ENCODE measurements at places on chromosomes 12 and 14.

DNA sequence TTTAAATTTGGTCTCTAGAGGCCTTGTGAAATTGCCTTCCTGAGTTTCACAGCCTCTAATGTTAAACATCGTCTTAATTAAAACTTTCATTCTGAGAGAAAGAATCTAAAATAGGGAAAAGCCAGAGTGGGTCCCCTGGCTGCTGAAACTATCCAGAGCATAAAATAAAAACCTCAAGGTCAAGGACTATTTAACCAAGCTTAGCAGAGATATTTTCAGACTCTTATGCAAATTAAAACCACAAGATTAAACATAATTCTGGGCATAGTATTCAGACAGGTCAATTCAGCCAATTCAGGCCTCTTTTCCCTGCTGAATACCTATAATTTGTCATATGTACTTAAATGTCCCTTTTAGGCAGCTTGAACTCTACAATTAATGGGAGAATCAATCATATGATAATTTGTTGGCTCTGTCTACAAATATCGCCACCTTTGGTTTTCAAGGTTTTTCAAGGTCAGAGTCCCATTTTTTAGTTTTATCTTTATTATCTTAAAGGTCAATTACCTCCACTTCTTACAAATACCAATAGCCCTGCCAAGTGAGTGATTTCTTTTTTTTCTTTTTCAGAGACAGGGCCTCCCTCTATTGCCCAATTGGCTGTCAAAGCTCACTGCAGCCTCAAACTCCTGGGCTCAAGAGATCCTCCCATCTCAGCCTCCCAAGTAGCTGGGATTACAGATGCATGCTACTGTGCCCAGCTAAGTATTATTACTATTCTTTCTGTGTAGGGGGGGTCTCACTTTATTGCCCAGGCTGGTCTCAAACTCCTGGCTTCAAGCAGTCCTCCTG, 257.1 kb downstream of the PHLDA1 start:
- DNase-seq = no peak

DNA sequence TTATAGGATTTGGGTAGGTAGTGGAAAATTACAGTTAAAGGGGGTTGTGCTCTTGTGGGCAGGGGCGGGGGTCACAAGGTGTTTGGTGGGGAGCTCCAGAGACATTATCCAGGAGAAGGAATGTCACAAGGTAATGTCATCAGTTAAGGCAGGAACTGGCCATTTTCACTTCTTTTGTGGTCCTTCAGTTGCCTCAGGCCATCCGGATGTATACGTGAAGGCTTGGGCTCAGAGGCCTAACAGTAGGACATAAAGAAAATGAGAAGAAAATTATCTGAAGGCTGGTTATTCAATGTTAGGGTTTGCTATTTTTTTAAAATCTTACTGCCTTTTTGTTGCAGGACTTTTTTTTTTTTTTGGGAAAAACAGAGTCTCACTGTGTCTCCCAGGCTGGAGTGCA, 2.5 kb upstream of the PSEN1 start:
- no peak for DNase-seq

DNA sequence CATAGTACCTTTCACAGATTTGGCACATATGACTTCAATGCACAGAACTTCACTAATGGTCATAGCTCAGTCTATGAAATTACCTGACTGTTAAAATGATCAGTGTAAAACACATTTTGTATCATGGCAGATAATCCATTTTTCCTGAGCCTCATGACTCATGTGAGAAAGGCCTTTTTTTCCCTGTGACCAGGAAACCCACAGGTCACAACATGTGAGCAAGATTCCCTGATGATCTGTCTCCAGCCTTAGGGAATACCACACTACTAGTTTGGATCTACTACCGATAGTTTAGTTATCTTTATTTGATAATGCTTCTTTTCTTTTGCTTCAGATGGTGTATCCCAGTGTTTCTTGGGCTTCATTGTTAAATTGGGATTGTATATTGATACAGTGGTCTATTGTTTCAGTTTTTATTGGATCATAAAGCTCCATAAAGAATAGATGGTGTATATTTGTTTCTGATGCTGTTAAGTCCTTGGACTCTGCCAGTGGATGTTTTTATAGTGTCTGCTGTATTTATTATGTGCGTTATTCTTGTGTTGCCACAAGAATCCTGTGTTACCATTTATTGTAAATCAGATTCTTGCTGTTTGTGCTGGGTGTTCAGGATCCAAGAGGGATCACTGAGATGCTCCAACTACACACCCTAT, 248.7 kb upstream of the PELI2 start:
- DNase-seq = peak; percentile 24

- DNase-seq = no peak
Measured at GRCh38 chr14:83463500-83464098, 1929.9 kb upstream of the SEL1L start.

- DNase-seq = no peak
Measured at GRCh38 chr12:5102261-5102789, 58.6 kb downstream of the KCNA5 start.

GRCh38 chr12:90360300-90360699, 594.7 kb downstream of the CCER1 start:
- peak; percentile 29 for DNase-seq

DNA sequence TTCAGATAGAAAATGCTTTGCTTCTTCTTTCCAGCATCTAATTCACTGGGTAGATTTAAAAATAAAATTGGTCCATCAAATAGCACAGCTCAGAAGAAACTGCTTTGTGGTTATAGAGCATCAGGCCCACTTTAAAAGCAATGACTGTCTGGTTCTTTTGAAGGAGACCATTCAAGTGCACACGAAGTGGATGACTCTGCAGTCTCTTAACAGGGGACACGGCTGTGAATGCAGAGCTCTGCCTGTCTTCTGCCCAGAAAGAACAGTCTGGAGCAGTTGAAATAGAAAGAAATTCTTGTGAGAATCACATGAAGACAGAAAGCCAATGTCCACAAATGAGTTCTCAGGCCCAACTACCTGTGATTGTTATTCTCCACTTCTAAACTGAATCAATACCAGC, 138.7 kb upstream of the PLEKHA5 start:
- no peak for DNase-seq

DNA sequence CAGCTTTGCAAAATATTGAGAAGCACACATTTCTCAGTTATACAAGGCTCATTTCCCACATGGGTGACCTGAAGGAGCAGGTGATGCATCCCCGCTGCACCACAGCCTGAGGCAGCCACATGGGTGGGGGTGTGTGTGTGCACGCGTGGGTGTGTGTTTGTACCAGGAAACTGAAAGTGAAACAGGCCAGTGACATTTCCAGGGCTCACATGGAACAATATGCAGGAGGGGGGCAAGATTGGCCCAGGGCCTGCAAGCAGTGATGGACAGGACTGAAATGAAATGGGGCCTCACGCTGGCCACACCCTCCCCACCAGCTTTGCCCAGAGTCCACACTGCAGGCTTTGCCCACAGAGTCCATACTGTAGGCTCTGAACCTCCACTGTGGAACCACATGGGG, 154.2 kb upstream of the PARP11 start:
- no peak for DNase-seq

DNA sequence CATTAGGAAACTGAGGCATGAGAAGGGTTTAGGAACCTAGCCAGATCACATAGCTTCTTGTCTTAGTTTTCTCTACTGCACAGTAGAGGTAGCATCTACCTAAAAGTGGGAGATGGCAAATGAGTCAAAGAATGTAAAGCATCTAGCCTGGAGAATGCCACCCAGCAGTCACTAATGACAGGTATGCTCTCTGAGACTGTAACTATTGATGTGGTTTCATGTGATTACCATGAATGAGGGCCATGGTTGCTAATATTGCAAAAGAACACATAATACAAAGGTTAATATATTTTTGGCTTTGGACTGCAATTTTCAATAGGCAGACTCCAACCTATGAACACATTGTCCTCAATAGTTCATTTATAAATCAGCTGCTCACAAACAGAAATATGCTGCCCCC, 389.9 kb downstream of the GRIN2B start:
- DNase-seq = no peak

DNA sequence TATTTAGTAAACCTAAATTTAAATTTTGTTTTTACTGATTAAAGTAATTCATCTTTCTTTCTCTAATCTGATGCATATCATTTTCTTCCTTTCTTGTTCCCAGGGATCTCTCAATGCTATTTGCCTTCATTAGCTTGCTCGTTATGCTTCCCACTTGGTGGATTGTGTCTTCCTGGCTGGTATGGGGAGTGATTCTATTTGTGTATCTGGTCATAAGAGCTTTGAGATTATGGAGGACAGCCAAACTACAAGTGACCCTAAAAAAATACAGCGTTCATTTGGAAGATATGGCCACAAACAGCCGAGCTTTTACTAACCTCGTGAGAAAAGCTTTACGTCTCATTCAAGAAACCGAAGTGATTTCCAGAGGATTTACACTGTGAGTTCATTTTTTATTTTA, 48.6 kb downstream of the VEZT start:
- no peak for DNase-seq

- no peak for DNase-seq
Measured at GRCh38 chr12:67609226-67609870, 39.2 kb upstream of the DYRK2 start.

GRCh38 chr12:104387190-104387589, 69.6 kb upstream of the CHST11 start:
- DNase-seq = no peak

- no peak for DNase-seq
Measured at GRCh38 chr12:19953734-19954133, 414.6 kb upstream of the PDE3A start.

GRCh38 chr12:10251669-10252068, 39.0 kb downstream of the GABARAPL1 start:
- DNase-seq = no peak

GRCh38 chr14:80212023-80212397, 706 bp upstream of the DIO2 start:
- no peak for DNase-seq

DNA sequence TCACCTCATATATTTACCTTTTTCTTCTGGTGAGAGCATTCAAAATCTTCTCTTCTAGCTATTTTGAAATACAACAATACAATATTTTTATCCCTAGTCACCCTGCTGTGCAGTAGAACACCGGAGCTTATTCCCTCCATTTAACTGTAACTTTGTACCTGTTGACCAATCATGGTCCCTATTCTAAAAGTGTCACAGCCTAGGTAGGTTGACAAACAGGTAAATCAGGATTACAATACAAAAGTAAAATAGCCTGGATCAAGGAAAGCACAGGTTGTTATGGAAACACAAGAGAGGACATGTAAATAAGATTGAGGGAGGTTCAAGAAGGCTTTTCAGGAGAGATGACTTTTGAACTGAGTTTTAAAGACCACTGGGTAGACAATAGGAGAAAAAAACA, 670.9 kb downstream of the DIO2 start:
- peak; percentile 27 for DNase-seq

- no peak for DNase-seq
Measured at GRCh38 chr12:20262119-20262518, 106.2 kb upstream of the PDE3A start.

- DNase-seq = no peak
Measured at GRCh38 chr12:85058339-85058738, 22.2 kb downstream of the LRRIQ1 start.

DNA sequence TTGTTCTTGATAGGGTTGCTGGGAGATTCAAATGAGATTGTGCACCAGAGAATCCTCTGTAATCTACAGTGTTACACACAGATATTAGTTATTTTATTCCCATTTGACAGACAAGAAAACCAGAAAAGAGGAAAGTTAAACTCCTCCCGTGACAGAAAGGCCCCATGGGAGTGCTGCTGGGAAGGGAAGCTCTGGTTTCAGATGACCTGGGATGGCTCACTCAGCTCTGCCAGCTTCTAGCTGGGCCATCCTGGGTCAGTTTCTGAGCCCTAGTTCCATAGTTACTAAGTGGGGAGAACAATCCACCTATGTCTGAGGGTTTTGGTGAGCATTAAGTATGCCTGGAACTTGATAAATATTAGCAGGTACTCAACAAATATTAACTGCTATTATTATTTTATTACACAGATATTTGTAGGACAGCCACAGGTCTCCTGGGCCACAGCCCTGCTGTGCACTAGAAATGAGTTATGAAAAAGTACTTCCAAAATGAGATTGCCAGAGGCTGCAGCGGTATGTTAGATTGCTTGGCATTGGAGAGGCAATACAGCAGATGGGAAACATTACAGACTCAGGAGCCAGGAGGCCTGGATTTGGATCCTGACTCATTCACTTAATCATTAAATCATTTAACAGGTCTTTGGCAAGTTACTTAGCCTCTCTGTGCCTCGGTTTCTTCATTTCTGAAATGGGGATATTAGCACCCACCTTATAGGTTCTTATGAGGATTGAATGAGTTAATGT, 47.1 kb upstream of the STON2 start:
- no peak for DNase-seq

DNA sequence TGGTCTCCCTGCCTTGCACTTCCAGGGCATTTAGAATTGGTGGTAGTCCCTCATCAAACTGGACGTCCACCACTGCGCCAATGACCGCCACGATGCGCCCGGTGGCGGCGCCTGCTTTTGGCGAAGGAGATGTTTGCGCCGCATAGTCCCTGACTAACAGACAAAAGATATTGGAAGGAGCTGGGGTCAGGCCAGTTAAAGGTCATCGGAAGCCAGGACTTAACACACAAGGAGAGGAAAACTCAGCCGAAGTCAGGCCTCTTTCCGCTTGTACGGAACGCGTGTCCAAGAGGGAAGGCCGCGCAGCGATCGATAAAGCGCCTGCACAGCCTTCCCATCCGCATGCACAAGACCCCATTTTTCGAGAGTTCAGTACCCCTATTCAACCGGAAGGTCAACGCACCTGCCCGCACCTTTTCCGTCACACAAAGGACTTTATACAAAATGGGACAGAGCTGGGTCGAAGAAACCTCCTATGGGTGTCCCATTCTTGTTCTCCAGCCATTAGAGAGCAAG, 525 bp downstream of the ATP5F1B start:
- no peak for DNase-seq

GRCh38 chr14:102883089-102883541, 39.3 kb upstream of the AMN start:
- no peak for DNase-seq

DNA sequence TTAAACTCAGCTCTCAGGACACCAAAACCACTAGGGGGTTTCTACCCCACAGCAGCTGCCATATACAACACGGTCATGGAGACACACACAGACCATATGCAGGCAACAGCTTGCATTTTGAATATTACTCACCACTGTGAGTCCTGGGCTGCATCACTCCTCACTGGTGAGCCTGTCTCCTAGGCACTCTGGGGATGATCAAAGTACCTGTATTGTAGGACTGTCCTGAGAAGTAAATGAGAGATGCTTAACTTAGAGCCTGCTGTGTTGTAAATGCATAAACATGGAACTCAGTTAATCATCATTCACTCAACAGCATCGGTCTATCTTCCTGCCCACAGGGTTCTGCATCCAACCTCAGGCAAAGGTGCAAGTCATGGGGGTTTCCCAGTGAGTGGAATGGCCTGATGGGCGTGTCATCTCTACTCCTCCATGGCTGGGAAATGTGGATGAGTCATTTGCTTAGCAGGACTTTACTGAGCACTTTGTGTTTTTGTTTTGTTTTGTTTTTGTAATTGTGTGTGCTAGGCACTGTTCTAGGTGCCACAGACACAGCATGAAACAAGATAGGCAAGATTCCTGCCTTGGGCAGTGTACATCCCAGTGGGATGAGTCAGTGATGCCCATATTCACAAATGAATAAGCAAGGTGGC, 1141.2 kb upstream of the TMEM132C start:
- peak; percentile 99 for DNase-seq

- DNase-seq = peak; percentile 6
Measured at GRCh38 chr14:29892327-29892726, 35.3 kb downstream of the PRKD1 start.

- no peak for DNase-seq
Measured at GRCh38 chr12:52916216-52916615, 11.3 kb upstream of the KRT8 start.

- no peak for DNase-seq
Measured at GRCh38 chr12:47838286-47838931, 18.7 kb upstream of the HDAC7 start.

Data from epithelial cell of prostate (primary cell).